EL (cell line): ENCODE measurements at places on chromosomes 3 and 15.

GRCh38 chr15:83322061-83322460, 37.6 kb upstream of the BNC1 start:
- DNase-seq: peak; percentile 61

DNA sequence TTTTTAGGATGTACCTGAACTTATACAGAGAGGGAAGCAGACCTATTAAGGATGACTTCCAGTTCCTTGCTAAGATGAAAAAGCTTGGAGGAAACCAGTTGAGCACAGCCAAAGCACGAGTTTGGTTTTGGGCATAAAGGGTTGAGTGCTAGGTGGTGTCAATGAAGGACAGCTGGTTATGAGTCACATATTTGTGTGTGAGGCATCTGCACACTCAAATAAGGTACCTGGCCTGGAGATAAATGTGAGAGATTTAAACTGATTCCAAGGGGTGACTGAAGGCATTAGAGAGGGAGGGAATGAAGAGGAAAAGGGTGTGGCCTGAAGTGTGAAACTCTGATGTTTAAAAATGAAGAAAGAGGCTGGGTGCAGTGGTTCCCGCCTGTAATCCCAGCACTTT, 486.7 kb downstream of the DIPK2A start:
- no peak for DNase-seq

DNA sequence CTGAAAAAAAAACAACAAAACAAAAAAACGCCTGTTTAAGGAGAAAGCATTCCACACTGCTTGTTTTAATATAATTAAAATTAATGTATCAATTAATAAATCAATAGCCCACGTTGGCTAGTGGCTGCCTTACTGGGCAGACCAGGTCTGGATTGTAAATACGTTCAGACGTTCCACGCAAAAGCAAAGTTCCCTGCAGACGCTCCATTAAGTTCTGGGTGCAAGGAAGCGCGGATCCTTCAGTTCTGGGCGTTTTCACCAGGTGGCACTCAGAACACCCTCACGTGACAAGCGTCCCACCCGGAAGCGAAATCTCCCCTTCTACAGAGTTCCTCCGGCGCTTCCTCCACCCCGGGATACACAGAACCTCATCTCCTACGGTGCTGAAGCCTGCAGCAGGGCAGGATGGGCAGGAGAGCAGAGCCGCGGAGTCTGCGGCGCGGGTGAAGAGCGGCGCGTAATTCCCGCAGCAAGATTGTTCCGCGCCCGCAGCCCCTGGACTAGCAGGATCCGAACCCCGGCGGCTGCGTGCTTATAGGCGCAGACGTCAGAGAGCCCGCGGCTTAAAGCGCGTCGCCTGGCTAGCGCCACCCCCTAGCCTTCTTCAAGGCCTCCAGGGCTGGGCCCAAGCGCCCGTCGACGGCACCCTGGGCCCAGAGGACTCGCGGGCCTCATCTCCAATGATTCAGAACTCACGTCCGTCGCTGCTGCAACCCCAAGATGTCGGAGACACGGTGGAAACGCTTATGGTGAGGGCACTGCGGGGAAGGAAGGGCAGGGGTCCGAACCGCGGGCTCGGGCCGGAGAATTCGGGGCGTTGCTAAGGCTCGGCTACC, at the start of gene SLC25A38:
Gene SLC25A38, plus strand, starts transcription at position 326 of the 836 bp plus-strand sequence. Its CDS starts 355 bp downstream, at position 681.
- DNase-seq: peak; percentile 85

DNA sequence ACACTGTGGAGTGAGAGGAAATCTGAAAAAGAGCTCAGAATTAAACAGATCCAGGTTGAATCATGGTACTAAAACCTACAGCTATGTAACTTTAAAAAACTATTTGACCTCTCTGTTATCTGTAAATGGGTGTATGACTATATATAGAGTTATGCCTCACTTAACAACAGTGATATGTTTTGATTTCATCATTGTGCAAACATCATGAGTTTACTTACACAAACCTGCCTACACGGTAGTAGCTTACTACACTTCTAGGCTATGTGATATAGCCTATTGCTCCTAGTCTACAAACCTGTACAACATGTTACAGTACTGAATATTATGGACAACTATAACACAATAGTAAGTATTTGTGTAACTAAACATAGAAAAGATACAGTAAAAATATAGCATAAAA, 191.6 kb upstream of the MEIS2 start:
- DNase-seq: no peak

GRCh38 chr3:11288786-11289637, 16.8 kb downstream of the ATG7 start:
- DNase-seq: peak; percentile 92

DNA sequence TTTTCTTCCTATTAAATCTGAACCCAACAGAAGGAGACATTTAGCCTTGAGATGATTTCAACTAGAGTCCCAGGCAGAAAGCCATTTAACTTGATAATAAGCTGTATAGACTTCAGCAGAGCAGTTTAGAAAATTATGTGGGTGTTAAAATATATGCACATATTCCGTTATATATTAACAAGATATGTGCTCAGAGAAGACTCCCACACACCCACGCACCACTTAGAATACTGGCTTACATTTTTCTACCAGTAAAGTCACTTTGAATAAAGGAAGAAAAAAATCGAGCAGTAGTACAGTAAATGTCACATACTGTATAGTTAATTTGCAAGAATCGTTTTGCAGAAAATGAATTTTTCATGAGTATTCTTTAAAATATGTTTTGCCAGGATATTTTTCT, 599.3 kb downstream of the FGF12 start:
- DNase-seq: no peak

- DNase-seq: no peak
Measured at GRCh38 chr3:81521855-81522254, 239.6 kb downstream of the GBE1 start.

- DNase-seq: no peak
Measured at GRCh38 chr15:77568014-77568972, 64.4 kb downstream of the LINGO1 start.

- DNase-seq: no peak
Measured at GRCh38 chr15:51369451-51369761, 28.0 kb downstream of the GLDN start.

- DNase-seq: no peak
Measured at GRCh38 chr3:18334837-18335601, 90.1 kb downstream of the SATB1 start.

DNA sequence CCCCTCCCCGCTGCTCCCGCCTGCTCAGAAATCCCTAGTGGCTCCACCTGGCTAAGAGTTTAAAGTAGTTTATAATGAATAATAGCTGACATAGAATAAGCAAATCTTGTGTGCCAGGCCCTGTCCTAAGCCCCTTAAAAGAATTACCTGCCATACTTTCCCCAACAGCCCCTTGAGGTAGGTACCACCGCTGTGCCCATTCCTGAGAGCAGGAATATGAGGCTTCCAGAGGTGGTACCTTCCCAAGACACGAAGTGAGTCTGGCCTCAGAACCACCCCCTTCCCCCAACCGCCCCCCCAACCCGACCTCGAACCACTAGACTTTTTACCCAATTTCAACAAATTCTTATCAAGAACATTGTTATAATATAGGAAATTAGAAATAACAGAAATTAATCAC, 1.2 kb downstream of the ABHD6 start:
- no peak for DNase-seq

DNA sequence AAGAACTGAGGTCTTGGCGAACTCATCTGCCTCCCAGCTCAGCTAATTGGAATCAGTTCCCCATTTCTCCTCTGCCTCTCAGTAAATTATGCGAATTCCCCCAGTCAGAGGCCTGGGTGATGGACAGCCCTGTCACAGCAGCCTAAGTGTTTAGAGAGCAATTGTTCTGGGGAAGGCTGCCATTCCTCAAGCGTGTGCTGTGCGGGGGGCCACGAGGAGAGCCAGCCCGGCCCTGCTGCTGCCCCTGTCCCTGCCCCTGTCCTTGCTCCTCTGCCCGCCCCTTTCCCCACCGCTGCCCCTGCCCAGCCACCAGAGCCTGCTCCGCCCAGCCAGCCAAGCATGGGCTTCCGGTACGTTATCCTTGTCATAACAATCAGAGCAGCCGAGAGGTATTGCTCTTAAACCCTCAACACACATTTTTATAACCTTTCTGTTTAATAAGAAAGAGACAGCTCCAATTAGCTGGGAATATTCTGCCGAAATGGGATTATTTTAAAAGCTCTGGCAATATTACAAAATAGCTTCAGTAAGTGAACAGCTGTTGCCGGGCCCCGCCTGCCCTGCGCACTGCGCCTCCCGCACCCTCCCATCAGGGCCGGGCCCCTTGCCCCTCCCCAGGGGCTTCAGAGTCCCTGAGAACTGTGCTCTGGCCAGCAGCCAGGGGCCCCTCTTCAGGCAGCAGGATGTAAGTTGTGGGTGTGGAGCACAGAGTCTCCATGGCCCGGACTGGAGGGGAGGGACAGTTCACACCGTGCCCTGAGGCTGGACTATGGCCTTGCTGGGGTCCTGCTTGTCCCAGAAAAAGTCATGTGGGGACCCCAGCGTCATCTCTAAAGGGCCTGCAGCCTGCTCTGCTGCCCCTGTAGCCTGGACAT, 12.4 kb upstream of the CACNA2D2 start:
- peak; percentile 10 for DNase-seq

- DNase-seq: no peak
Measured at GRCh38 chr3:126567696-126568438, 9.1 kb upstream of the C3orf22 start.

- peak; percentile 37 for DNase-seq
Measured at GRCh38 chr3:147620906-147621305, 211.7 kb downstream of the ZIC1 start.

- no peak for DNase-seq
Measured at GRCh38 chr3:141784531-141784930, 21.3 kb downstream of the GRK7 start.

- DNase-seq: no peak
Measured at GRCh38 chr3:169512991-169513390, 150.5 kb downstream of the MECOM start.

GRCh38 chr3:39315420-39315819, 14.1 kb upstream of the CCR8 start:
- no peak for DNase-seq

DNA sequence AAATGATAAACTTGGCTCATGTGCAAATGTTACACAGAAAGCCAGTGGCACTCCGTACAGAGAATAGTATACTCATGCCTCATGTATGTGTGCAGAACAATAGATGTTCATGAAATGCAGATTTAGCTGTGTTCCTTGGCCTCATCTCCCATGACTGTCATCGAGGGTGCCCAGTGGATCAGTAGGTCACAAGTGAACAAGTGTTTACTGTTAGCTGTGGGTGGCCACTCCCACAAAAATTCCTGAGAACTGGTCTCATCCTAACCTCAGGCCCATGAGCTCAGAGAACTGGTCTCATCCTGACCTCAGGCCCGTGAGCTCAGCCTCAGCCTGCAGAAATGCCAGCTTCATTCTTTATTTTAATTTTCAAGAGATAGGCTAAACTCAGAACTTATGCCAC, 124.1 kb downstream of the GADL1 start:
- peak; percentile 95 for DNase-seq

GRCh38 chr3:50926868-50927267, 252.1 kb downstream of the DOCK3 start:
- DNase-seq: no peak

DNA sequence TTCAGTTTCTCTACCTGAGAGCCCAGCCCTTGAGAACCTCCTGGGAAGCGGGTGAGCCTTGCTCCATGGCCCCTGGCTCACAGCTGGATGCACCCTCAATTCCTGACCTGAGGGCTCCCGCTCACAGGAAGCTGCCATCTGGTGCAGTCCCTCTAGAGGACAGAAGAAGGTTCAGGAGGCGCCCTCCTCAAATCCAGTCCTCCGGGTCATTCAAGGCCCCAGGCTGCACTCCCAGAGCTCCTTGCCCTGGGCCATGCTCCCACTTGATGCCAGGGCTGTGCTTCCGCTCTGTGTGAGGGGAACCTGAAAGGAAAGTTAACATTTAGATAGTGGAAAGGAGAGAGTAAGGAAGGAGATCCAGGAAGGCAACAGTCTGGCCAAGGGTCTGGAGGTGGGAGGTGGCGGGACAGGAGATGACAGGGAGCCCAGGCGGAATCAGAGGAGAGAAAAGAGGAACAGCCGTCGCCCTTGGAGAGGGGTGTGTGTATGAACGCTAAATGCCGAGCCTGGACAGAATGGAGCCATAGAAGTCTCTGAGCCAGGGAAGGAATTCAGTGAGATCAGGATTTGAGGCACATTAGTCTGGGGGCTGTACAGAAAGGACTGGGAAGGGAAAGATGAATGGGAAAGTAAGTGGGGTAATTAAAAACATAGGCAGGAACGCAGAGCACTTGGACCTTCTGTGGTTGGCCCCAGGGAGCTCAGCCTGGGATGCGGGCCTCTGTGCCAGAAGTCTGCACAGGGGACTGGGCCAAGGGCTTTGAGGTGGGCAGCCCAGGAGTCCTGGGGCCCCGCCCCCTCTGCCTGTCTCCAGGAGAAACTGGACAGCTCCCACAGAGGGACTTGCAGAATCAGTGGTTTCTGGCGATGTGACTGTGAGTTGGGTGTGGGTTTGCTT, 26.1 kb downstream of the TBC1D21 start:
- DNase-seq: no peak

GRCh38 chr3:88616413-88616812, 466.7 kb downstream of the C3orf38 start:
- DNase-seq: no peak

DNA sequence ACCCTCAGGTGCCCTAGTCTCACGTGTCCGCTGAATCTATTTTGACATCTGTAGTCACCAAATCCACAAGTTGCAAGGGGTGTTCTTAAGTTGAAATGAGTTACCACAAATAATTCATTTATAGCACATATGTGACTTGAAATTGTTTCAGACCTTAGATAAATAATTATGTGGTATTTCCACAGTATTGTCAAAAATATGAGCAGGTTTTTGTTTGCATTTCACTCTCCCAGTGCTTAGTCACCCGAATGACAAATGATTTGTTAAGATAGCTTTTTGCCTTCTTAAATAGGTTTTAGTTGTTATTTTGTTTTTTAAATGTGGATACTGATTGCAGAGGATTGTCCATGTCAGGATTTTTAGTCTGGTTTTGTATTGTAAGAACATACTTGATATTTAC, 2.6 kb downstream of the MFSD1 start:
- no peak for DNase-seq

GRCh38 chr15:45919806-45920205, 285.0 kb downstream of the SQOR start:
- DNase-seq: peak; percentile 70

GRCh38 chr3:197926418-197926817, 23.6 kb upstream of the RPL35A start:
- no peak for DNase-seq

DNA sequence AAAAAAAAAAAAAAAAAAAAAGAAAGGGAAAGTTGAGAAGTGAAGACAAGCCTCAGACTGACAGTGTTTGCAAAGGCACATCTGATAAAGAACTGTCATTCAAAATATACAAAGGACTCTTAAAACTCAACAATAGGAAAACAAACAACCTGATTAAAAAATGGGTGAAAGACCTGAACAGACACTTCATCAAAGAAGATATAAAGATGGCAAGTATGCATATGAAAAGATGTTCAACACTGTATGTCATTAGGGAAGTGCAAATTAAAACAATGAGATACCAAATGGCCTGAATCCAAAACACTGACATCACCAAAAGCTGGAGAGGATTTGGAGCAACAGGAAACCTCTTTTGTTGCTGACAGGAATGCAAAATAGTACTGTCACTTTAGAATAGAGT, 48.6 kb downstream of the MCCC1 start:
- DNase-seq: no peak
